Myocyte (in vitro differentiated cells): ENCODE measurements at places on chromosomes 6 and 20.

DNA sequence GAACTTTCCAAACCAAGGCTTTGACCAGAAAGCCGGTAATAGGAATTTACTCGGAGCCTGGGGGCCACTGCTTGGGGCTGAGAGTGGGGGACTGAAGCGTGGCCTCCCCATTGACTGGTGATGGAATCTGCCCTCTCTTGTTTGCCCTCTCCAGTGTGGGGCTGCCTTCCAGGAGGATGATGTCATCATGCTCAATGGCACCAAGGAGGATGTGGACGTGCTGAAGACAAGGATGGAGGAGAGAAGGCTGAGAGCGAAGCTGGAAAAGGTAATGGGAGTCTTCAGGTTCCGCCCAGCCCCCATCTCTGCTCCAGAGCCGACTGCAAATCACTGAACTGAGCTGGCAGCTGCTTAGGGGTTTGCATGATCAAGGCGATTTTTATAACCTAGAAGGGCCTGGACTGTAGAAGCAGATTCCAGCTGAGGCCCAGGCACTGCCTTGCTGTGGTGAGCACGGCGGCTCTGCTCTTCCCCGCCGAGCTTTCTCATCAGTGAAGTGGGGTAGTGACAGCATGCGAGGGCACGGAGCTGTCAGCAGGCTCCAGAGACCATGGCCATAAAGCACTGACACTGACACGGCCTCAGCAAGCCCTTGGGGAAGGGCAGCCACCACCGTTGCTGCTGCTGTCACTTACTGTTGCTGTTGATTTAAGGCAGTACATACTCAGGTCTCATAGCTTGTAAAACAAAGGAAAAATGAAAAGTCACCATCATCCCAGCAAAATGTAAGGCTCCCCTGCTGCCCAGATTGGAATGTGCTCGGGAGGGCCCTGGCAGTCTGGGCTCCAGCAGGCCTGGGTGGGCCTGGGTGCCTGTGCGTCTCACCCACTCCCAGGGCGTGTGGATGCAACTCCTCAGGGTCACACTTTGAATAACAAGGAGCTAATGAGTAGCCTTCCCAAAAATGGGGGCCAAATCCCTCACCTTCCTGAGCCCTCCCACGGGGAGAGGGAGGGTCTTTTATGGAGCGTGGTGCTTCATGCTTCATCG lies 11.1 kb upstream of the FAM209A start:
- no peak for DNase-seq

- DNase-seq, result no peak
Observed at GRCh38 chr20:17109307-17109706, 117.5 kb upstream of the PCSK2 start.

- no peak for DNase-seq
Observed at GRCh38 chr20:30921286-30922071, 336.0 kb upstream of the DEFB115 start.

GRCh38 chr20:15319439-15319838 lies 982.0 kb upstream of the FLRT3 start:
- no peak for DNase-seq

DNA sequence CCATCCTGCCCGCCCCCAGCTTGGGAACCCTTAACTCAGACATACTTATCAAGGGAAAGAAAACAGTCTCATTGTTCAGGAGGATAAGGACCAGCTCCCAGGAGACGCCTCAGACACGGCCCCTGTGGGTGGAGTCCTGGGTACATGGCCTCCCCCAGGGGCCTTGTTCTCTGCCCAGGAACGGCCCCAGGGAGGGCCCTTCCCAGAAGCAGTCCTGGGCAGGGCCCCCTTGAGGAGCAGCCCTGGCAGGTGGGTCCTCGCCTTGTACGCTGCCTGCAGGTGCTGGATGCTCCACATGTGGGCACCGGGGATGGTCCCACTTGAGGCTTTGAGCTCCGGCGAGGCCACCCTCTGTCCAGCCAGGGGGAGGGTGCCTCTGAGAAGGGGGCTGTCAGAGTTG lies 4.5 kb upstream of the GATA5 start:
- DNase-seq, result no peak
